ENCODE measurements at places on chromosomes 7 and 10.

GRCh38 chr10:118034791-118035261, 11.9 kb downstream of the RAB11FIP2 start:
- no peaks in the 10 kb centered on the region for H3K4me1 ChIP-seq
- H3K36me3 ChIP-seq = peaks cover 46% of the 10 kb centered on the region
- no peaks in the 10 kb centered on the region for H3K27me3 ChIP-seq
- no peak overlapping the region for H3K27ac ChIP-seq
- H3K4me3 ChIP-seq = no peak overlapping the region
- DNase-seq = no peak

DNA sequence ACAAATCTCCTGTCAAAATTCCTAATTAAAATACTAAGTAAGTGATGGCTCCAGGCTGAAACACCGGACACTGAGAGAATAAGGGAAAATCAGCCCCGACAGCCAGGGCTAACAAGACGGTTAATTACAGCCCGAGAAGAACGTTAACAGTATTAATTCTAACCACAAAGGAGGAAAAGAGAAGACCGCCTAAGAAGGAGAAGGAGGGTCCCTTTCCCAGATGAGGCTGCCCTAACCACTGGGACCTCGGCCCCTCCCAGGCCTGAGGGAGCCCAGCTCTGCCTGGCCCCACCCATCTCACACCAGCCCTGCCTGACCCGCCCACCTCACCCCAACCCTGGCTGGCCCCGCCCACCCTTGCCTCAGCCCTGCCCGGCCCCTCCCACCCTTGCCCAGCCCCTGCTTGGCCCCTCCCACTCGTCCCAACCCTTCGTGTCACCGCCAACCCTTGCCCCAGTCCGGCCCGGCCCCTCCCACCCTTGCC, 51.3 kb downstream of the PWWP2B start:
- H3K4me3 ChIP-seq = no peak overlapping the region
- H3K27ac ChIP-seq = peak overlapping the region; percentile 87
- DNase-seq = peak; percentile 70
- no peaks in the 10 kb centered on the region for H3K36me3 ChIP-seq
- H3K4me1 ChIP-seq = peaks cover 59% of the 10 kb centered on the region
- H3K27me3 ChIP-seq = peaks cover 5% of the 10 kb centered on the region

- no peaks in the 10 kb centered on the region for H3K4me1 ChIP-seq
- no peak for DNase-seq
- H3K4me3 ChIP-seq = no peak overlapping the region
- no peaks in the 10 kb centered on the region for H3K27me3 ChIP-seq
Observed at GRCh38 chr7:7517754-7518153, 17.9 kb downstream of the COL28A1 start.

DNA sequence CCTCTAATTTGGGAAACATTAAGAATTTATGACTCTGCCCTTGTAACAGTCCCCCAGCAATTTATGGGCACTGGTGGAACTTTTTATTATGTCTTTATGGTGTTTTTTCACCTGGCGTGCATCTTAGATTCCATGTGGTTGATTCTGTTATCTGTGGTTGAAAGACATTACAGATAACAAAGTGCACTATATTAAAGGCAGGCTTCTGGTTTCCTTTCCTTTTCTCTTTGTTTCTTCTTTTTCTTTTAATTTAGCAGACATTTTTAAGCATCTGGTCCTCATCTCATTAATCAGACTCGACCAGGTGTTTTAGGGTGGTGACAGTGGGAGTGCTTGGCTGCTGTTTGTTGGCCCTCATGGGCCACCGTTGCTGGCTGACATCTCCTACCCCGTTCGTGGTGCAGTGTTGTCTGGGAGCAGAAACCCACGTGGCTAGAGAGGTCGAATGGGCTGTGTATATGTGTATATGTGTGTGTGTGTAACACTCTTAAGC, 77.4 kb downstream of the LRMDA start:
- H3K27me3 ChIP-seq = no peaks in the 10 kb centered on the region
- peaks cover 1% of the 10 kb centered on the region for H3K4me1 ChIP-seq
- no peak overlapping the region for H3K27ac ChIP-seq
- peak overlapping the region; percentile 7 for H3K4me3 ChIP-seq

- H3K27me3 ChIP-seq = no peaks in the 10 kb centered on the region
- no peaks in the 10 kb centered on the region for H3K4me1 ChIP-seq
- H3K36me3 ChIP-seq = no peaks in the 10 kb centered on the region
- no peak for DNase-seq
Observed at GRCh38 chr7:158252081-158252836, 335.4 kb downstream of the PTPRN2 start.

DNA sequence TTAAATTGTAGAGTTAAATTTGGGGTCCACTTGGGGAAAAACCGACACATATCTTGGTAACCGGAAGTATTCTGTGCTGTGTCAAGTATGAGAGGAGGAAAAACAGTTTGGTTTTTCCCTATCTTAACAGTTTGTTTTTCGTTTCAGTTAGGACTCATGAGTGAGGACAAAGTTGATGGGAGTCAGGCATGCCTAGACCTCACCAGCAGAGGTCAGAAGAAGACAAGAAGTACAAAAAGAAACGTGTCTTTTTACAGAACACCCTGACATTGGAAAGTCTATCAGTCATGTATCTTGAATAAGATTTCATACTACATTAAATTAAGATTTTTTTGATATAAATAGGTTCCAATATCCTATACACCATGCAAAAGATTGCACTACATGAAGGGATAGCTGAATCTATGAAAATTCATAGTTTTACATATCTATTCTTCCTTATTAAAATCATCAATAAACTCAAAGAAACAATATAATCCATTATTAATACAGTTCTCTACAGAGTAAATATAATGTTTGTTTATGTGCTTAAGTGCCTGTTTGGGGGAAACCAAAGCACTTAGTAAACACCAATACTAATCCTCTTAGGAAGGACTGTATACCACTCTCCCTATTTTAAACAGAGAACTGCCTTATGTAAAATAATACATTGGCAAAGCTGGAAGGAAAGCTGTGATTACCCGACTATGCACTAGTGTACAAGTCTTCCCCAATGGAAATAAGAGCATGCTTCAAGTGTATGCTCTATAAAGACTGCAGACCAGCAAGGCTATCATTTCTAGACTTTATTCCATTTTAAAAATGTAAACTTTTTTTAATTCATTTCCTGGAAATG, 95.6 kb downstream of the USP6NL start:
- H3K27ac ChIP-seq = no peak overlapping the region
- no peaks in the 10 kb centered on the region for H3K4me1 ChIP-seq
- no peak overlapping the region for H3K4me3 ChIP-seq
- no peaks in the 10 kb centered on the region for H3K36me3 ChIP-seq

DNA sequence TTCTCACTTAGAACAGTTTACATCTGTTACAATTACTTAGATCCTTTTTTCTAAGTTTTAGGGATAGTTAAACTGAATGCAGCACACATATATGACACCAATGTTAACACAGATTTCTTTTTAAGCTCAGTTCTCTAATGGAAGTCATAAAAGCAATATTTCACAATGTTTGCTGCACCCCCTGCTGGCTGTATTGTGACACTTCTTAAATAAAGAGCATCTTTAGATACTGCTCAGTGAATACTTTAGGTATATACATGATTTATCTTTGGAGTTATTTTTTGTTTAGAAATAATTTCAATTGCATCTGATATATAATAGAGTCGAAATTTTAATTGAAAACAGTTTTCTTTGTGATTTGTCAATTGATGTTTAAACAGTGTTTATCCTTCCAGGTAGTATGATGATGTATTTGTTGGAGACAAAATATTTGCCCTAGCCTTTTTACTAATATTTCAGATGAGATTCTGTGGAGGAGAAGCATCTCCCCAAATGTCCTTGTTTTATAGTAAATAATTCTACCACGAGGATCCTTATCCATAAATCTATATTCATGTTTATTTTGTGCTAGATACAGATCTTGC, 174.4 kb downstream of the ST7 start:
- H3K4me3 ChIP-seq = no peak overlapping the region
- H3K4me1 ChIP-seq = no peaks in the 10 kb centered on the region
- no peaks in the 10 kb centered on the region for H3K27me3 ChIP-seq
- DNase-seq = peak; percentile 72
- no peak overlapping the region for H3K27ac ChIP-seq
- no peaks in the 10 kb centered on the region for H3K36me3 ChIP-seq

- no peak for DNase-seq
- H3K4me1 ChIP-seq = no peaks in the 10 kb centered on the region
- no peak overlapping the region for H3K4me3 ChIP-seq
- peaks cover 32% of the 10 kb centered on the region for H3K36me3 ChIP-seq
- H3K27ac ChIP-seq = no peak overlapping the region
- no peaks in the 10 kb centered on the region for H3K27me3 ChIP-seq
Observed at GRCh38 chr10:42623929-42624328, 14.4 kb downstream of the ZNF33B start.

DNA sequence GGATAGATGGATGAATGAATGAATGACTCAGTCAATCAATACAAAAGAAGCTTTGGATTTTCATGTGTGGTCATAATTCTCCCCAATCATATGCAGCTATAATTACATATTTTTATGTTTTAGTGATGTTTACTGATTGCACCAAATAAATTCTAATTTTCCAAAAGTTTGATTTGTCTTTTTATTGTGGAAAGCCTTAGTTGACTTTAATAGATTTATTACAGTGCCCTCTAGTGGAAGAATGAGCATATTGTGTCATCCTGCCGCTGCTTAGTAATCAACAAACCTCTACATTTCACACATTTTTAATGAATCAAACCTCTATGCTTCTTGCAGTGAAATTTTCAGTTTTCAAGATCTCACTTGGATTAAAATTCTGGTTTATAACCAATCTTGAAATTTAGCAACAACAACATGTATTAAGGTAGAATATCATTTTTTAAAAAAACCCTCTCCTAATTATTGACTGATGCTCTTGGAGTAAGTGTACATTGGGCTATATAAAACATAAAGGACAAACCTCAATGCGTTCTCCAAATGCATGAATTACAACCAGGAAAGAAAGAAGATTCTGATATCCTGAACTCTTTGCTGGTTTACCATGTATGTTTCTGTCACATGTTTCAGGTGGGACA, 55.6 kb upstream of the PNLIP start:
- peak; percentile 25 for DNase-seq
- H3K36me3 ChIP-seq = no peaks in the 10 kb centered on the region
- no peaks in the 10 kb centered on the region for H3K4me1 ChIP-seq
- H3K27ac ChIP-seq = no peak overlapping the region

GRCh38 chr10:43821103-43821502, 172.4 kb upstream of the ZNF32 start:
- H3K27me3 ChIP-seq = no peaks in the 10 kb centered on the region
- DNase-seq = no peak
- no peaks in the 10 kb centered on the region for H3K4me1 ChIP-seq
- H3K4me3 ChIP-seq = no peak overlapping the region
- H3K36me3 ChIP-seq = no peaks in the 10 kb centered on the region
- H3K27ac ChIP-seq = no peak overlapping the region

DNA sequence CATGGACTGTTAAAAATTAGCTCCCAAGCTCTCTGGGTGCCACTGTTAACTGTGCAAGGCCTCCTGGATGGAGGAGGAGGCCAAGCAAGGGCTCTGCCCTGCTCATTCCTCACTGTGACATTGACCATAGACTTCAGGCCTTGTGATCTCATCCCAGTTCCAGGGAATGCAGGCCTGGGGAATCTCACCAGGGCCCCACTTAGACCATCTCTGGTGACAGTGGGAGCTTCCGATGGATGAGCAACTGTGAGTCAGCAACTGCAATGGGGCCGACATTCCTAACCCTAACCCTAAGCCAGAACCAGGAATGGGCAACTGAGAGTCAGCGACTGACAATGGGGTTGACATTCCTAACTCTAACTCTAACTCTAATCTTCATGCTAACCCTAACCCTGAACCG, 50.4 kb upstream of the MSMB start:
- DNase-seq = peak; percentile 94
- no peak overlapping the region for H3K4me3 ChIP-seq
- H3K36me3 ChIP-seq = no peaks in the 10 kb centered on the region
- H3K27ac ChIP-seq = no peak overlapping the region
- no peaks in the 10 kb centered on the region for H3K27me3 ChIP-seq
- H3K4me1 ChIP-seq = peaks cover 6% of the 10 kb centered on the region

DNA sequence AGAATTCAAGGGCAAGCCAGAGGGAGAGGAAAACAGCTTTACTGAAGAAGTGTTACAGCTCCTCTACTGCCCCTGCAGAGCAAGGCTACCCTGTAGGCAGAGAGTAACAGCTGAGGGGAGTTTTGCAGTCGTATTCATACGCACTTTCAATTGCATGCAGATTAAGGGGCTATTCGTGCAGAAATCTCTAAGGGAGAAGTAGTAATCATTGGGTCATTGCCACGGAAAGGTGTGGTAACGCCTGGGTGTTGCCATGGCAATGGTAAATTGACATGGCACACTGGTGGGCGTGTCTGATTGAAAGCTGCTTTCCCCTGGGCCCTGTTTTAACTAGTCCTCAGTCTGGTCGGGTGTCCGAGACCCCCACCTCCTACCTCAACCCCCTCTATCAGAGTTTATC, 227.2 kb downstream of the NSUN6 start:
- no peaks in the 10 kb centered on the region for H3K4me1 ChIP-seq
- H3K27ac ChIP-seq = no peak overlapping the region
- H3K36me3 ChIP-seq = no peaks in the 10 kb centered on the region
- no peak overlapping the region for H3K4me3 ChIP-seq

GRCh38 chr7:2209146-2209960, 23.4 kb downstream of the MAD1L1 start:
- DNase-seq = peak; percentile 70
- H3K27ac ChIP-seq = no peak overlapping the region
- H3K4me1 ChIP-seq = peaks cover 18% of the 10 kb centered on the region
- no peak overlapping the region for H3K4me3 ChIP-seq
- no peaks in the 10 kb centered on the region for H3K27me3 ChIP-seq

DNA sequence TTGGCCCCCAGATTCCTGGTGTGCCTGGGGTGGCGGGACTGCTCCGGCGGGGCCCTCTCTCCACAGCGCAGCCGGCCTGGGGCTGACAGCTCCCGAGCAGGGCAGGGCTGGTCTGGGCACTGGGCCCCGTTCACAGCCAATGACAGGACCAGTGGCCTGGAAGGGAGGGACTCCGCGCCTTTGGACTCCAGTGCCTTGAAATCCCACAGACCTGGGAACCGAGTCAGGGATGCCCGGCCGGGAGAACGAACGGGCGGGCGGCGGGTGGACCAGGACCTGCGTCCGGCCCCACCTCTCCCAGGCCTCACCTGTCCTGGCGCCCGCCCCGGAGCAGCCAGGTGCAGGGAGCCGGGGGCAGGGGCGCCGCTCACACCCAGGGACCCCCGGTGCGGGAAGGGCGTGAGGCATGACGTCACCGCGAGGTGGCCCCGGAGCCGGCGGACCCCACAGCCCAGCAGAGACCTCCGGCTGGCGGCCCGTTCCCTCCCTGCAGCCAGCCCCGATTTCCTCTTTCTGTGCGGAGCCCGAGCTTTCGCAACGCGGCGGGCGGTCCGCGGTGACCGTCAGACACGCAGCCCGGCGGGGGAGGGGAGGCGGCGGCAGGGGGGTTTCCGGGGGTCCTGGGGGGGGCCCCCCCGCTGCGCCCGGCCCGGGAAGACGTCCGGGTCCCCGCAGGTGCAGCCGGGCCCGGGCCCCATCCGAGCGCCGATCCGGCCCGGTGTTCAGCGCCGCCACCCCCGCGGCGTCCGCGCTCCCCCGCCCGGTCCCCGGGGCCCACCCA, 743 bp downstream of the ADAP1 start:
- H3K4me1 ChIP-seq = peaks cover 14% of the 10 kb centered on the region
- H3K27me3 ChIP-seq = peaks cover 47% of the 10 kb centered on the region
- H3K36me3 ChIP-seq = no peaks in the 10 kb centered on the region
- peak overlapping the region; percentile 29 for H3K4me3 ChIP-seq

Measured in mesenchymal stem cell (in vitro differentiated cells and primary cell).